DMS53 (cell line): ENCODE measurements at places on chromosomes 13 and 19.

- peak; percentile 80 for DNase-seq
These were observed 15.0 kb upstream of the PGLS start for GRCh38 chr19:17496337-17496997.

- no peak for DNase-seq
These were observed 72.9 kb downstream of the SPATA13 start for GRCh38 chr13:24233351-24233901.

DNA sequence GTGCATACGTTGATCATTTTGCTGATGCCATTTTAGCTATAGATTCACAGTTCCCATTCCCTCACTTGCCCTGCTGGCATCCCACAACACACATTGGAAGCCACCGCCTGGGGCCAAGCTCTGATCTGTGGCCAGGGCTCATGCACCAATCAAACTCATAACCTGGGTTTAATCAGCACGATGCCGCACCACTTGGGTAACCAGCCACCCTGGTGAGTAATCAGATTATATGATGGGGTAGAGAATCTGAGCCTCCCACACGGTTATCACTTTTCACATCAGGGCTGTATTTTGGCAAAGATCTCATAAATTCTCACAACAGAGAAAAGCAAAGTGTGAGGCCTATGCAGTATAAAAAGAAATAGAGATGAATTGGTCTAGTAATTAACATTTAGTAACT, 66.0 kb upstream of the TNFRSF19 start:
- no peak for DNase-seq

GRCh38 chr19:51076631-51077213, 6.0 kb downstream of the KLK14 start:
- DNase-seq, result no peak

- no peak for DNase-seq
These were observed 236.1 kb downstream of the TEX29 start for GRCh38 chr13:111556496-111556895.

DNA sequence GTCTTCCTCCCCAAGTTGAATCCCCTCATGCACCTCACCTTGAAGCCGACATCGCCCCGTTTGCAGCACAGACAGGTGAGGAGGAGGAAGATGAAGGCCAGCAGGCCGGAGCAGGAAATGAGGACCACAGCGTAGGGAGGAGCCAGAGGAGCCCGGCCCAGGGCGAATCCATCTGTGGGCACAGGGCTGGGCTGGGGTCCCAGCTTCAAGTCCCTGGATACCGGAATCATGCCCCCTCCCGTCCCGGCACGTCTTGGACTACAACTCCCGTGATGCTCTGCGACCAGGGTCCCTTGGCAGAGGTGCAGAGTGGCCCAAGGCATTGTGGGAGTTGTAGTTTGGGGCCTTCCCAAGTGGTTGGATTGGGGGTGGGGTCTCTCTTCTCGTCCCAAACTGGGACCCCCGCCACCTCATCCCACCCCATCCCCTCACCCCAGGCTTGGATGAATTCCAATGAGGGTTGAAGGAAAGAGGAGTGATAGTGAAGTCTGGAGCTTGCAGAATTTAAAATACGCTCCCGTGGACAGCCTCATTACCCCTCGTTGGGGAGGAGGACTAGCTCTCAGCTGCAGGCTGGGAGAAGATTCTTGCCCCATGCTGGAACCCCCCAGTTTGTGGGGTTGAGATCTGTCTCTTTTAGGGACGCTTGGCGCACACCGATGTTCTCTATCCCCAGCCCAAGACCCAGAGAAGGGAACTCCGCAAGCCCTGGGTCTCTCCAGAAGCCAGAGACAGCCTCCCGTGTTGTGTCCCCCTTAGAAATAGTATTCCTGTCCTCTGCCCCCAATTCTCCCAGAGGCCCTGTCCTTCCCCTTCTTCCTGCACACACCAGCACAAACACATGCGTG, 990 bp downstream of the LMTK3 start:
- peak; percentile 83 for DNase-seq

DNA sequence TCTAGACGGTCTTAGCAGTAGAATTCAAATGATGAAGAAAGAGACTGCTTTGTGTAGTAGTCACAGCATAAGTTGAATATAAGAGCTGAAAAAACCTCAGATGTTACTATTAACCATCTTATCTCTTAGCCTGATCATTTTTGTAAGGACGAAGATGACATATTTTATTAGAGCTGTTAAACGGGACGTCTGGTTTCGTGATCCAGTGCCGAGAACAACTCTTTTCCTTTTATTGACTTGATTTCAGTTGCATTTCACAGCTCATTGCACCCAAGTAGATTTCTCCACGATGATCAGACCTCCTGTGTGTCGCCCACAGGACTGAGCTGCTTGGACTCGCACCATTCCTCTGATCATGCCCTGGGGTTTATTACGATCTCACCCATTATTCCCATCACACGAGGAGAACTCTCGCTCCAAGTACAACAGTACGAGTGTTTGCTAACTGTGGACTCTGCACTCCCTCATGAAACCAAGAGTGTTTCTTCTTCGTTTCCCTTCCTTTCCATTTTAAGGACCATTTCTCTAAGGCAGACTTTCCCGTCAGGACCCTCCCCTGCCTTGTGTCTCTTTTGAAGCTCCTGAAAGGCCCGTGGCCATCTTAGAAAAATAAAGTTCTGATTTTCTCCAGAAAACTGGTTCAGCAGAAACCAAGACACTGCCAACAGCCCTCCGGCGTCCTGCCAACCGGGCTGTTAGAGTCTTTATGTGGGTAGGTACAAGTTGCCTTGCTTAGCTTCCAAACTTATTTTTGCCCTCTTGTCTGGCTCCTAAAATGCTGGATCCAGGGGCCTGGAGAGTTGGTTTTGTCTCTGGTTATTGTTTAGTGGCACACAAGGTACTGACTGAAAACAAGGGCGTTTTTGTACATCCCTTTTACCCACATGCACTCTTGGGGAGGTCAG, 48.2 kb upstream of the RNF113B start:
- no peak for DNase-seq

GRCh38 chr19:8488365-8488764, 14.1 kb downstream of the PRAM1 start:
- DNase-seq, result no peak

DNA sequence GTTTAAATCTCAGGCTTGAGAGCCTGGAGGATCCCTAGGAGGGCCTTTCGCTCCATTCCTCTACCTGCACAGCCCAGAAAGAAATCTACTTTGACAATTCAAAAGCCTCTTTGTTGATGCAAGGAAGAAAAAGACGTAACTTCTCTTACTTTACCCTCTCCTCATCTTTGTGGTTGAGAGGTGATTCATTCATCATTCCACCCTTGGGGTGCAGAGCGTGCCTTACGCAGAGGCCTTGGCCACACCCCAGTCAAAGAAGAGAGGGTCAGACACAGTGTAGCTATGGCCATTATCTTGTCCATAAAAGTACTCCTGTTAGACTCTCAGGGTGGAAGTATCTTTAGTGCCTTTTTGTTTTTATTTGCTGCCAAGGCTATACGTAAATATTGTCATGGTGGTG, 184.0 kb downstream of the IRS2 start:
- DNase-seq, result no peak
